IPS-NIHi11 (cell line): ENCODE measurements at places on chromosomes 12 and 14.

DNA sequence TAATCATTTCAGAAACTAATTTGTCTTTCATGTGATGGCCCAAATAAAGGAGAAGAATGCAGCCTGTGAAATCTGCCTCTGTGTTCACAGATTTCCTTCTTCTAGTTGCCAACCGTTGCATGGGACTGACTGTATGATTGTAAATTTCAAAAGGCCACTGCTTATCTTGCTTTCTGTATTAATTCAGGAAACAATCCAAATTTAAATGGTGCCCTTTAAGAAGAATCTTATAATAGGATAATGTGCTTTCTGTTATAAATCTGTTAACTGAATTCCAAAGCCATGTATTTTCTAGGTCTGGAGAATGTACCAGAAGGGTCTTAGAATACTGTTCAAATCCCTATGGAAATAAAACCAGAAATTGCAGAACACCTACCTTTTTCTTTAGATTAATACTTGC lies 58.6 kb upstream of the ATP2A2 start:
- no peak for DNase-seq

DNA sequence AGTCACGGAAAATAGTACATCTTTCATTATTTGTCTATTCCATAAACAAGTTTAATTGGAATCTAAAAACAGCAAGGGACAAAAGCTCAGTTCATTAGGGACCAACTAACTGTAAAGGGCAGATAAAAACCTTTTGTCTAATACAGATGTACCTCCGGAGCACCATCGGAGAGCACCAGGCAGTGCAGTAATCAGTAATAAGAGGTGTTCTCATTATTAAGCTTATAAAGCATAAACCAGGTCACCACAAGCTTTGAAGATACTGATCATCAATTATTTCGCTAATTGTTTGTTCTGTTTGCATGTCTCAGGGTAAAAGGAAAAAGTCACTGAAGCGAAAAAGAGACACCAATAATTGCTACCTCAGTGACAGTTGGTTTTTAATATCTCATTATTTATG lies 207.3 kb upstream of the PRKD1 start:
- no peak for DNase-seq

- DNase-seq = peak; percentile 18
These were observed 68.2 kb downstream of the PAH start for GRCh38 chr12:102848832-102849231.

GRCh38 chr14:102344485-102344884 lies 18.2 kb downstream of the CINP start:
- DNase-seq = no peak

GRCh38 chr14:101075801-101076413 lies 172.4 kb upstream of the RTL1 start:
- no peak for DNase-seq

DNA sequence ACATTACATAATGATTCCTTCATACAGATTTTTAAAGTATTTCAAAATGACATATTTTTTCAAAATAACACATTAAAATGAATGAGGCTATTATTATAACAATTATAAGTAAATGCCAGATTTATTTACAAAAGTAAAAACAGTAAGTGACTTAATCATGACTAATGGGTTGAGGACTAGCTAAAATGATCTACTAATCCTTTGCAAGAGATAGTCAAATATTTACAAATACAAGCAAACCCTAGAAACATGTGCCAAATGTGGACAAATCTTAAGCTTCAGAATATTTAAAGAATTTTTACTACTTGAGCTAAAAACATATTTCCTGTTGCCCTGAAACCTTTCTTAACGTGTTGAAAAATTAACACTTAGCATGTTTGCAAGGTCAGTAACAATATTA lies 74.8 kb downstream of the KIF21A start:
- no peak for DNase-seq

GRCh38 chr12:53989227-53990113 lies 4.5 kb downstream of the HOXC10 start:
- DNase-seq = no peak

GRCh38 chr14:105272623-105273022 lies 24.3 kb downstream of the BTBD6 start:
- DNase-seq = no peak

DNA sequence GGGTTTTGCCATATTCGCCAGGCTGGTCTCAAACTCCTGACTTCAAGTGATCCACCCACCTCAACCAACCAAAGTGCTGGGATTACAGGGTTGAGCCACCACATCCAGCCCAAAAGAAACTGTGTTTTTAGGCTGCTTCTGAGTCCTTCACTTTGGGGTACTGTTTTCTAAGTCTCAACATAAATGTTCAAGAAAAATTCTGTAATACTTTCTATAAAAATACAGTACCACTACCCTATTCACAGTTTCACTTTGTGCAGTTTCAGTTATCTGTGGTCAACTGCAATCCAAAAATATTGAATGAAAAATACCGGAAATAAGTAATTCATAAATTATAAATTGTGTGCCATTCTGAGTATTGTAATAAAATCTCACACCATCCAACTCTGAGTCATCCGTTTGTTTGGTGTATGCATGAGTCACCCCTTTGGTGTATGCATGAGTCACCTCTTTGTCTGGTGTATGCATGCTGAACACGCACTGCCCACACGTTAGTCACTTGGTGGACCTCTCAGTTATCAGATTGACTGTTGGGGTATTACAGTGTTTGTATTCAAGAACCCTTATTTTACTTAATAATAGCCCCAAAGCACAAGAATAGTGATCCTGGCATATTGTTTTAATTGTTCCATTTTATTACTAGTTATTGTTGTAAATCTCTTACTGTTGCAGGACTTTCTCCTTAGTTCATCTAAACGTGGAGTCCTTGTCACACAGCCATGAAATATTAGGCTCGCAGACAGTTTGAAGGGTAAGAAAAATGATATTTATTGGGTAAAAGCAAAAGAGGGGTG lies 190.2 kb downstream of the FSCB start:
- peak; percentile 39 for DNase-seq

GRCh38 chr12:14066021-14066420 lies 84.6 kb upstream of the GRIN2B start:
- DNase-seq = no peak

DNA sequence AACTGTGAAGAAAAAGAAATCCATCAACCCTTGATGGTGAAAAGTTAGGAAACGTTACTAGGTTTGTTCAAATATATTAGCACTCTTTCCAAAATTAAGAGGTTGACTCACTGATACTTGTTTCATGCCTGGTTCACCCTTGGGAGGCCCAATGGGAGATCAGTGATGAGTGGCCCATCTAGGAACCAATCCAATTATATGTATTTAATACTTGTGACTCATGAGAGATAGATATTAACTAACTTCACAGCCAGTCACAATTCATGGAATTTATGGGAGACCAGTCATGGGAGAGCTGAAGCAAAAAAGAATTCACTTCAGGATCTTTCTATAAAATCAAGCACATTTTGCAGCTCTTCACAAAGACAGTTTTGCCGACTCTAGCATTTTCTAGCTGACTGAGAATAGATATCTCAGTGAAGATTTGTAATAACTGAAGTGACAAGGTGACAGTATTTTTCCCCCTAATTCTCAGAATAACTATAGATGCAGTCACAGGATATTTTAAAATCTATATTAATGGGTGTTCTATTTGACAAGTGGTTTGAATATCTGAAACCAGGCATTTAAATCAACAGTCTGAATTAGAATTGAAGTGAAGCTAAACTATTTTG lies 230.2 kb downstream of the EPS8 start:
- DNase-seq = no peak

GRCh38 chr14:63223596-63223995 lies 19.4 kb downstream of the RHOJ start:
- DNase-seq = no peak

- DNase-seq = no peak
These were observed 146.9 kb downstream of the BCL11B start for GRCh38 chr14:99125113-99125512.

DNA sequence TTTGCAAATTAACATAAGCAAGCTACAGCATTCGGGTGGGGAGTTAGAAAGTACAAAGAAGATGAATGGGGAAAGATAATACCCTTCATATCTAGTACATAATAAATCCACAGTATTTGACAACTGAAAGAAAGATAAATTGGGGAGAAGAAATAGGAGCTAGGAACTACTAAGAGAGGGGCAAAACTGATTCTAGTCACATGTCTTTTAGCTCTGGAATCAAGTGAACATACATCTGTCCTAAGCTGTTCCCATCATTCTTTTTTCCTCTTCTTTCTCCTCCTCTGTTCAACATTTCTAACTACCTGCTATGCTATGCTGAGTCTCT lies 15.3 kb upstream of the APOF start:
- DNase-seq = no peak

GRCh38 chr14:64209444-64210131 lies 84.6 kb downstream of the ESR2 start:
- DNase-seq = no peak

DNA sequence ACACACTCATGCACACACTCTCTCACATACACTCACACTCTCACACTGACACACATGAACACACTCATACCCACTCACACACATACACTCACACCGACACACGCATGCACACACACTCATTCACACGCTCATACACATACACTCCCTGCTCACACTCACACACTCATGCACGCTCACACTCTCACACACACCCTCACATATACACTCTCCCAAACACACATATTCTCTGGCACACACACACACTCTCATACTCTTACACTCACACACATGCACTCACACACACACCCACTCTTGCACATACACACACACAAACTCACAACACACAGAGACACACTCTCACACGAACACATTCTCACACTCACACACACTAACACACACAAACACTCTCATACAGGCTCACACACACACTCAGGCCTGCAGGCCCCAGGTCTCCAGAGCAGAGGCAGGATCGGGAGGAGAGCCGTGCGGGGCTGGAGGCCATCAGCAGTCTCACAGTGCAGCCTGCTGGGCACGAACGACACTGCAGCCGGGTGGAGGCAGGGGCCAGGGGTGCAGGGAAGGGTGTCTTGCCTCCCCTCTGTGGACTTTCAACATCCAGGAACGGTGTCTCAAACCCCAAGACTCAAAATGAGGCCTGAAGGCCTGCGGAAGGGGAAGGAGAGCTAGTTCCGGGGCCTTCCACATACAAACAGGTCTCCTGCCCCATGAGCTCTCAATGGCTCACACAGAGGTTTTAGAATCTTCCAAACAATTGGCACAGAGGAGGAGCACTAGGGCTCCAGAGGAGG lies 148.7 kb downstream of the ANO2 start:
- DNase-seq = peak; percentile 87

DNA sequence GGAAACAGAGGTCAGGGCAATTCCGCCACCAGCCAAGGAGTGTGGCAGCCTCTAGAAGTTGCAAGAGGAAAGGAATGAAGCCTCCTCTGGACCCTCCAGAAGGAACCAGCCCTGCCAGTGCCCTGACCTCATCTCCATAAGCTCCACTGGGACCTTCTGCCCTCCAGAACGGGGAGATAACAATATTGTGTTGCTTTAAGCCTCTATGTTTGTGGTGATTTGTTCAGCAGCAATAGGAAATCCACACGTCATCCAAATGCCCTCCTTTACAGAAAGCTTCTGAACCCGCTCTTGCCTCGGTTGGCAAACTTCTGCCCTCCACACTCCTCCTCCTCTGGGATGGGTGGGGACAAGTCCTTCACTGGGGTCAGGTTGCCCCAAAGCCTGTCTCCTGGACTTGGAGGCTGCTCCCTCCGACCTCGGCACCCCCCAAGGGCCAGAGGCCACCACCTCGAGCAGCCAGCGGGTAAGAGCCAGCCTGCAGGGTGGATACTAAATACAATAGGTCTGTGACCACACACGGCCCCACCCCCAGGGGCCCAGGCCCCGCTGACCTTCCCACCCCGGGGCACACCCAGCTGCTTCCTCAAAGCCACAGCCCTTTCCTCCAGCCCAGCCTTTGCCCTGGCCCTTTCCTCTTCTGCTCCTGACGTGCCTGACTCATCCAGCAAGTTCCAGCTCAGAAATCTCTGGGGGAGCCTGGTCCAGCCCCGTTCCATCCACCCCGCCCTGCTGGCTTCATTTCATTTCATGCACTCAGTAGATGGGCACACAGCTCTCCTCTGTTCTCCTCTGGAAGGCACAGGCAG lies 58.7 kb upstream of the NCOR2 start:
- peak; percentile 50 for DNase-seq

DNA sequence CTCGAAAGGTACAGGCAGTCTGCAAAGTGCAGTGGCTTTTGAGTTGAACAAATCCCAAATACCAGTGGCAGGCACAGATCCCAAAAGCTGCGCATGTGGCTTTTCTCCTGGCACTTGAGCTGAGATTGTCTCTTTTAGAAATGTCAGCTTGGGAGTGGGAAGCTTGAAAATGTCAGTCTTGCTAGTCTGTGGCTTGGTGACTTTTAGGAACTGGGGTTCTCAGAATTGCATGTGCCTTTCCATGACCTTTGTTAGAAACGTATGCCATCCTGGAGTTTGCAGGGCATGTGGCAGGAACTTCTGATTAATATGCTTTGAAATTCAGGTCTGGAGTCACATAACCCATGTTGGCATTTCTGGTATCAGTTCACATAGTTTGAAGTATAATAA lies 182.1 kb downstream of the CHST11 start:
- no peak for DNase-seq

GRCh38 chr14:104680806-104681688 lies 8.4 kb upstream of the INF2 start:
- DNase-seq = no peak

DNA sequence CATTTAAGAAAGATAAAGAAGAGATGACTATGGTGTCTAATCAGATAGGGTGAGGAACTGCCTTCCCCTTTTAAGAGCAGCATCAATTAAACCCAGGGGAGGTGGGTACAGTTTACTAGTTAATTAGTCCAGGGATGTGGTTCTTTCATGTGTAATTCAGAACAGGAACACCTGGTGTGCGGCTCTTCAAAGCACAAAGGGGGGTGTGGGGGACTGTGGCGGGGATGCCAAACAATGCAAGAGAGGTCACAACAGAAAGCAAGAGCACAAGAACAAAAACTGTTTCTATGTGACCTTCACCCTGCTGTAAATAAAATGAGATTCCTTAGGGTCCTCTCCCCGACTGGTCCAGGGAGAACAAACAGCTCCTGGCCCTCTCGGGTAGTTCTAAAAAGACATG lies 183.9 kb upstream of the SOX5 start:
- peak; percentile 77 for DNase-seq

- no peak for DNase-seq
These were observed 7.9 kb upstream of the CMKLR1 start for GRCh38 chr12:108346727-108347710.

DNA sequence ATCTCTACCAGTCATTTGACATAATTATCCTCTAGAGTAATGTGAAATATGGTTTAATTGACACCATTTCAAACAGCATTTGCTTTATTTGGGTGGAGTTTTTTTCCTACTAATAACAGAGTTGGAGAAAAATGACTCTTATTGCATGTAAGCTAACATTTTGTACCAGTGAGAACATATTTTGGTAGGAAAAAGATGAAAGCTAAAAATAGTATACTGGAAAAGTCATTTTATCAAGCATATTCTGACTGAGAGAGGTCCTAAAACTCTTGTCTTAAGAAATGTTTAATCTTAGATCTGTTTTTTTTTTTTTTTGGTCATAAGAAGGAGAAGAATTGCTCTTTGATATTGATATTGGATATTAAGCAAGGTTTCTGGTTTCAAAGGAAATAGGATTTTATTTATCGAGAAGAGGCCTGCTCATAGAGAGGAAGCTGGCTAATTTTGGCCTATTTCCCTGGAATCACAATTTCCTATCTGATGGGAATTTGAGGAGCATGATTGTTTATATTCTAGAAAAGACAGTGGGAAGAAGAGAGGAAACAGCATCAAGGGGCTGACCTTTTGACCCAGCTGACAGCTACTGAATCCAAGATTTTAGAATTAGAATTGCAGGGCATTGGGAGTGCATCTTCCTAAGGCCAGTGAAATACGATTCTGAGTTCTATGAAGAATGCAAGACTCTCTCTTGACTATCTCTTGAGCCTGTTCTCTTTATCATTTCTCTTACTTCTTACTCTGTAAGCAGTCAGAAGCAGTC lies 19.4 kb downstream of the OTOGL start:
- DNase-seq = peak; percentile 11
